ENCODE measurements at places on chromosomes 6 and 20.

GRCh38 chr20:62355516-62355877, 11.6 kb downstream of the LAMA5 start:
- peak; percentile 71 for DNase-seq

- DNase-seq, result no peak
Observed at GRCh38 chr6:92380803-92381601, 1038.4 kb downstream of the EPHA7 start.

GRCh38 chr20:48247961-48248360, 462.7 kb upstream of the SULF2 start:
- no peak for DNase-seq

DNA sequence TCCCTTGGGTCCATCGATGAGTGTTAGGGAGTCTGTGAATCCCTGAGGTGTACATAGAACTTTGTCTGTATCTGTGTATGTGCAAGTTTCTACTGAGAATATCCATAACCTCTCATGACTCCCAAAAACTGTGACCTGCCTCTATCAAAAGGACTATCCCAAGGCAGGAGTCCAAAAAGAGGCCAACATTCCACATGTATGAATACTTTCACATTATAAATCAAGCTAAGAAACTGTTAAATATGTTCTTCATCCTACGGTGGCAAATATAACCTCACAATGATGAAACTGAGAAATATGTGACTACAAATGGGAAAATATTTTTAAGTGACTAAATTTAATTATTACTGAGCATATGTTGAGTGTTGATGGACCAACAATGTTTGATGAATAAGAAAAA, 16.1 kb upstream of the STX11 start:
- DNase-seq, result no peak

DNA sequence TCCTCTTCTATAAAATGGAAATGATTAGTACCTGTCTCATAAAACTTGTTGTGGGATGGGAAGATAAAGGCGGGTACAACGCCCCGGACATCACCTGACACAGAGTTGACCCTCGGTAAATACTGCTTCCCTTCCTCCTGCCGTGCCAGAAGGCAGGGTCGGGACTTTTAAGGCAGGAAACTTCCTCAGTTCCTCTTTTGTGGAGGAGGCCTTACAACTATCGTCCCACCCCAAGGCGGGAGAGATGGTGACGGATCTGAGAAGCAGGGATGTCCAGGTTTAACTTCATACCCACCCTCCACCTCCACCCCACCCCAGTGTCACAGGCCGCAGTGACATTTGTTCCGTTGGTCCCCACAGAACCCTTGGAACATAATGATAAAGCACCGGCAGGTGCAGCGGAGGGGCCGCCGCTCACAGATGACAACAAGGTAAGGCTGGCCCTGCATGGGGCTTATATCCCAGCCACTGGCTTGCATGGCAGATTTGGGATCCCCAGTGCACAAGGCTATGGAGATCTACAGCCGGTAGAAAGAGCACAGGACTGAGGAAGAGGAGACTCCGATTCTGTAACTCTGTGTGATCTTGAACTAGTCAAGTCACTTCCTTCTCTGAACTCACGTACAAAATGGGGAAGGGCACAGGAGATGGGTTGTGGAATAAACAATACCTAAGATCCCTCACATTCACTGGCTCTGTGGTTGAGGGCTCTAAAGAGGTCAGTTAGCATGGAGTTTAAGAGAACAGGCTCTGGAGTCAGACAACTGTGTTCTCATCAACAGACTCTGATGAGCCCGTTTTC, 764 bp downstream of the DNTTIP1 start:
- no peak for DNase-seq

DNA sequence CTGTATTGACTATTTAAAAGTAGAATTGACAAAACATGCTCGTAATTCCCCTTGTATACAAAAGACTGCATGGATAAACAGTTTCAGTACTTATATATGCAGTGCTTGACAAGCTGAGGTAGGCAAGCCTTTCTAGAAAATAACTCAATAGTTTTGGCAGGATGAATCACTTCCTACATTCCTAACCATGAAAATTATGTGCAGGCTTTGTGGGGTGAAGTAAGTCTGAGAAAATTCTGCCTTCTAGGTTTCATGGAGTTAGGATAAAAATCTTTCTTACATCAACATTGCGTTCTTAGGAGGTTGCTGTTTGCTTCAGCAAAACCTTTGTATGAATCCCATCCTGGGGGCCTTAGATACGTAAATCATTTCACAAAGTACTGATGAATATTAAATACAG, 801.4 kb upstream of the EYS start:
- DNase-seq, result no peak

- DNase-seq, result no peak
Observed at GRCh38 chr20:35216541-35216940, 9.9 kb upstream of the MMP24 start.

- DNase-seq, result no peak
Observed at GRCh38 chr6:73679009-73679408, 17.0 kb upstream of the CD109 start.

- DNase-seq, result no peak
Observed at GRCh38 chr6:44463728-44464450, 76.4 kb downstream of the CDC5L start.

DNA sequence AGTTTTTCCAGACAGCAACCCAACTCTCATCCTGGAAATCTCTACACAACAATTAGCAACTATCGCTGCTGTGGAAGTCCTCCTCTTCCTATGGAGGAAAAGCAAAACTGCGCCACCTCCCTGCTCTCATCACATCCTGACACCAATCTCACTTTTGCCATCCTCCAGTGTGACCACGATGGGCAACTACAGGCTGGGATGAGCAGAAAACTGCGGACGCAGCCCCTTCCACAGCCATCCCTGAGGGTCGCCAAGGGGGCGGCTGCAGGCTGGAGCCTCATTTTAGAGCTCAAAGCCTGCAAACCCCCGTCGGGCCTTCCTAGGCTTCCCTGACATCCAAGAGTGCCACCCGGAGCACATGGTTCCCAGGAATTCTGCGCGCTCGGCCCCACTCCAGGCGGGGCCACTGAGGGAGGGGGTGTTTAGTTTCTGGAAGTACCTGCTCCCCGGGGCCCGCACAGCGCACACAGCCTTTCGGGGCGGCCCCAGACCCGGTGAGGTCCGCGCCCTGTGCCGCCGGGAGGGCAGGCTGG, 1.2 kb downstream of the TCFL5 start:
- peak; percentile 35 for DNase-seq

DNA sequence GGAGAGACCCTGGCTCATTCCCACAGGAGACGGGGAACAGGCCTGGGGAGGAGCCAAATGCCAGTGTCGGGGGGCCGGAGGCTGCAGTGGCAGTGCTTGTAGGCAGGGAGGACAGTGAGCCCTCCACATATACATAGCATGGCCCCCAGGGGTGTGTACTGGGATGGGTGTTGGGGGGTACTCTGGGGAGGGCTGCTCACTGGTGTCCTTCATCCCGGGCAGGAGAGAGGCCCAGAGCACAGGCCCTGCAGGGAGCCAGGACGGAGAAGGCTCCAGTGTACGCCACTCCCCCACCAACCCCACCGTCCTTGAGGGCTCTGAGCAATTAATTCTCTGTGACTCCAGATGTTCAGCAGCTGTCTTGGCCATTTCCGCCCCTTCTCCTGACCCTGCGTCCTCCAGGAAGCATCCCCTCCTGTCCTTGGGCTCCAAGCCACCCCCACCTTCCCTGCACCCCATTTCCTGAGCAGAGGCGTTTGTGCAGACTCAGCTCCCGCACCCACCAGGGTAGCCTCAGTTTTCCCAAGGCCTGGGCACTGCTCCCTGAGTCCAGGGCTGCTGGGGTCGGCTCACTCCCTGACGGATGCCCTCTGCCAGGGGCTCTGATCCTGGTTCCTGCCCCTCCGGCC, 3.4 kb upstream of the ABHD16B start:
- no peak for DNase-seq

- no peak for DNase-seq
Observed at GRCh38 chr6:137573739-137574138, 79.5 kb upstream of the OLIG3 start.

DNA sequence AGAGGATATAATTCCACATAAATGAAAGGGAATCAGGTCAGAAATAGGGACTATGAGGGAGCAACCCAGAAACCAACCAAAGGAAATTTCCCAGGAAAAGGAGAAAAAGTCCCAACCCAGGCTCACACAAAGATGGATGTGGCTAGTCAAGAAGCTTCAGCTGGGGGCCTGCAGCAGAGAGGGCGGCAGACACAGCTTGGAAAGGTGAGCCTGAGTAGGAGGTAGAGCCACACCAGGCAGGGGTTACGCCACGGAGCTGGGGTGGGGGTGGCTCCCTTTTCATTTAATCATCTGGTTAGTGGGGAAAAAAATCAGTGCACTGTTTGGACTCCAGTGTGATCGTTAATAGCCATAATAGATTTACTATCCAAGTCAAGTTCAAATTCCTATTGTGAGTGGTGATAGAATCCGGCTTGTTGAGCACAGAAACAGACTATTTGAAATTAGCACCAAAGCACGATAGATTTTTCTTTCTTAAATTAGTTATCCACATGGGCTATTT, 220.6 kb downstream of the TPBG start:
- no peak for DNase-seq

- DNase-seq, result no peak
Observed at GRCh38 chr6:157595768-157596167, 214.8 kb downstream of the ZDHHC14 start.

DNA sequence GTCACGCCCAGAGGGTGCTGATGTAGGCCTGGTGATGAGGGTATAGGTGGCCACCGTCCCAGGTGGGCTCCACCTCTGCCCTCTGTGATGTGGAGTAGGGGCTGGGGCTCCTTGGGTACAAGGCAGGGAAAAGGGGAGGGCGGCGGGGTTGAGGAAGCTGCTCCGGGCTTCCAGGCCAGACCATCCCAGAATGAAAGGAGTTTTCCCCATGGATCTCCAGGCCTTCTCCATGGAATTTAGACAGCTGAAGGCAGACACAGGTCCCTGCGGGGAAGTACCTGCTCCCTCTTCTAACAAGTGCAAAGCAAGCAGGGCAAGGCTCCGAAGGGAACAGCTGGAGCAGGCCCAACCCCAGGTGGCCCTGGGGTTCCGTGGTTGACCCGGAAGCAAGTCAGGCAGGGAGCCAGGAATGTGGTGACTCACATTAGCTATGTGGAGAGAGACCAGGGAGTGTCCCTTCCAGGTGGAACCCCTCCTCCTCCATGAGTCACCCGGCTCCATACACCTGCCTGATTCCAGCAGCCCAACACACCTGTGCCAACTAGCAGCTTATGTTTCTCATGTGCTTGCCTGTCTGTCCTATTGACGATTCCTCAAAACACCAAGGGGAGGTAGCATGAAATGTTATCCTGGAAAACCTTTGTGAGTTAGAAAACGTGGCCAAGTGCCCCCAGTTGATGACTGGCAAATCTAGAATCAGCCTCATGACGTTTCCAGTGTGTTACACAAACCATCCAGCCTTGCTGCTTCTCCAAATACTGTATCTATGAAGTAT, 59.7 kb upstream of the SNX9 start:
- DNase-seq, result peak; percentile 96

GRCh38 chr6:18990059-18990978, 603.2 kb downstream of the RNF144B start:
- peak; percentile 66 for DNase-seq

DNA sequence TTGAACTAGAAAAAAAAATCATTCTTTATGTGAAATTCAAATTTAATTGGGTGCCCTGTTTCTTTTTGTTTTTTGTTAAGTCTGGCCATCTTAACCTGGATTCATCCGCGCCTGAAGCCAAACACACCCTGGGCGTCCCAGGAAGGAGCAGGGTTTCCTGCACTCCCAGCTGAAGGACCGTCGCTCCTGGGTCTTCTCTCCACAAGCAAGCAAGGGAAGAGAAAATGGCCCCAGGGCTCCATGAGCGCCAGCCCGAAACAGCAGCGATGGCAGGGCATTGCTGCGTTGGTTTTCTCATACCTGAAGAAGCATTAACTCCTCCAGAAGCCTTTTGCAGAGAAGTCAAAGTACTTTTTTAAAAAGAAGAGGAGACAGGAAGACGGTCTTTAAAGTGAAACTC, 105.4 kb upstream of the AFDN start:
- DNase-seq, result no peak

- no peak for DNase-seq
Observed at GRCh38 chr6:79574174-79574573, 36.9 kb upstream of the LCA5 start.

DNA sequence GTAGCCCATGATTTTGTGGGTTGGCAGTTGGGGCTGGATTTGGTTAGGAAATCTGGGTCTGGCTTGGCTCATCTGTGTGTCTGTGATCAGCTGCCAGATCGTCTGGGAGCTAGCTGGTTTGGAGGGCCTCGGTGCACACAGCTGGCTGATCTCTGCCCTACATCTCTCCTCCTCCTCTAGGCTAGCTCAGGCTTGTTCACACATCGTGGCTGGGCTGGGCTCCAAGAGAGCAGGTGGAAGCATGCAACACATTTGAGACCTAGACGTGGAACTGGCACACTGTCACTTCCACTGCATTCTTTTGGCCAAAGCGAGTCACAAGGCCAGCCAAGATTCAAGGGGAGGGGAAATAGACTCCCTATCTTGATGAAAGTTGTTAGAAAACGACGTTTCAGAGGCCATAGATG, 15.9 kb downstream of the NDUFAF5 start:
- DNase-seq, result no peak

DNA sequence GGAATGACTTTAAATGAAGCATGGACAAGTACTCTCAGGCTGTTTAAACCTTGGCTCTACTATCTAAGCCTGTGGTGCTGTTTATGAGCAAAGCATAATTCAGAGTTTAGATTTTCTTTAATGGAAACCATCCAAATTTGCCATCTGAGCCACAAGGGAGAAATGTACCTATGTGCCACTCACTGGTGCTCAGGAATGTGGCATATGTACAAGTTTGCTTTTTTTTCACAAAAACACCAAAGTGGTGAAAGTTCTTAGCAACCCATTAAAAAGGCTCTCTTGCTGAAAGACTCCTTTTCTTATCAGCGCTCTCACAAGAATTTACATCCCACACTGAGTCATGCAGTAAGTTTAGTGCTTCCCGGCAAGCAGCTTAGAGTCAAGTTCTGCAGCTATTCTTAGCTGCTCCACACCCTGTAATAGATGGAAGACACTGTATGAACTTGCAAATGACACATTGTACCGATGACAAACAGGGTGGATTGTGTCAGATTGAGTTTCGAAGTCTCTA, 57.3 kb upstream of the MLIP start:
- DNase-seq, result peak; percentile 39

GRCh38 chr20:1062334-1063010, 55.9 kb upstream of the PSMF1 start:
- DNase-seq, result no peak

GRCh38 chr6:80988892-80989291, 763.6 kb downstream of the TENT5A start:
- no peak for DNase-seq

- no peak for DNase-seq
Observed at GRCh38 chr6:88992741-88993552, 29.5 kb upstream of the RNGTT start.

DNA sequence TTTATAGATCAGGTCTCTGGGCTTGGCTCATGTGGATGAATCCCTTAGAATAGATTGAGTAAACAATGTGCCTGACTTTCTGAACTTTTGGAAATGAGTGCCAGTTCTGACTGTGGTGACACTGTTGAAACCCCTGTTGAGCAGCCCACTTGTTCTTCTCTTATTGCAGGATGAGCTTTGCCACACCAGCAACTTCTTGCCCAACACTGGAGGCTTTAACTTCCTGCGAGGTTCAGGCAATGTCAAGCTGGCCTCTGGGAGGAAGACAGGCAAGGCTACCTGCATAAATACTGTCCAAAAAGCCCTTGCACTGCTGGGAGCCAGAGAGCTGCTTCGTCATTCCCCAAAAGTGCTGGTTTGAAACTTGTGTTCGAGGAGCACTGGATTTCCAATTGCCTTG, 32.8 kb upstream of the SMIM8 start:
- no peak for DNase-seq

GRCh38 chr6:132087391-132087790, 136.2 kb upstream of the CCN2 start:
- DNase-seq, result no peak
